Epithelial cell of prostate (primary cell): ENCODE measurements at places on chromosomes 1 and 21.

GRCh38 chr1:197677752-197678295 lies 97.5 kb downstream of the DENND1B start:
- DNase-seq = no peak

DNA sequence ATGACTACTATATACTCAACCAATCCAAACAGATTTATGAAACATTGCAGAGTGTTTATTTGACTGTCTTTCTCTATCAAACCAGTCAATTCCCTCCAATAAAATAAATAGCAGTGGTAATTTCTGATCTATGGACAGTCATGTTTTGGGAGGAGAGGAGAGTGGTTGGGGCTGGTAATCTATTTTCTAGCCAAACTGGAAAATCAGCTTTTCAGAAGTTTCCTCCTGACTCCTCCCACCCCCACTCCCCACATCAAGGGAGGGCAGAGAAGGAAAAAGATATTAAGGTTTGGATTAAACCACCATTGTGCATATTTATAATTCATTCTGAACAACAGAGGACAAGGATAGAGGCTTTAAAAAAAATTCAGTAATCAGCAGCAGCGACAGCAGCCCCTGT lies 69.4 kb upstream of the SOX13 start:
- no peak for DNase-seq

GRCh38 chr1:69455718-69456117 lies 112.0 kb upstream of the LRRC7 start:
- DNase-seq = no peak

DNA sequence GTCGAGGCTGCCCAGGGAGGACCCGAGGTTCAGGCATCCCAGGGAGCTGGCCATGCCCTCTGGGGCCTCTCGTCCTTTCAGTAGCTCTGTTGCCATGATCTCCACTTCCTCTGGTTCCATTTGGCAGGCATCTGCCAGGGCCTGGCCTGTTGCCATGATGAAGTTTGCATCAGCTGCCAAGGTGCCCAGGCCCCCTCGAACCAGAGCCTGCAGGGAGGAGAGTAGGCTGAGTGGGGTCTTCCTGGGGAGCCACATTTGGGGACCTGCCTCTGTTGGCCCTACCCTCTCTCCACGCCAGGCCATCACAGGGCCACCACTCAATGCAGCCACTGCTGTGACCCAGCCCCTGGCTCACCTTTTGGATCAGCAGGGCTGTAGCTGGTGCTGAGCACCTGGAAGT lies 16.4 kb upstream of the KIF21B start:
- DNase-seq = no peak

DNA sequence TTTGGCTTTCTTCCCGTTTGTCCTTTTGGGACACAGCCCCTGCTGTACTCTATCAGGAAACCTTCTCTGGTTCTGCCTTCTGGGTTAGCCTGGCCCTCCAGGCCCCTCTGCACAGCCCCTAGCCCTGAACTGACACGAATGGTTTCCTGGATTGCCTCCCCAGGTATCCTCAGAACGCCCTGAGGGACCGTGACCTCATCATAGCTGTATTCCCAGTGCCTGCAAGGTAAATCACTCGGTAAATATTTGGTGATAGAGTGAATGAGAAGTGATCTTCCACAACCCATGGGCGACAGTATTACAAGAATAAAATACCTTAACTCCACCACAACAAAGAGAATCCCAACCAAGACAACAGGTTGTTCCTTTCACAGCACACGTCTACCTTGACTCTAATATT lies 637.2 kb downstream of the SMYD3 start:
- no peak for DNase-seq

GRCh38 chr1:53657531-53657805 lies 81.5 kb downstream of the GLIS1 start:
- no peak for DNase-seq

DNA sequence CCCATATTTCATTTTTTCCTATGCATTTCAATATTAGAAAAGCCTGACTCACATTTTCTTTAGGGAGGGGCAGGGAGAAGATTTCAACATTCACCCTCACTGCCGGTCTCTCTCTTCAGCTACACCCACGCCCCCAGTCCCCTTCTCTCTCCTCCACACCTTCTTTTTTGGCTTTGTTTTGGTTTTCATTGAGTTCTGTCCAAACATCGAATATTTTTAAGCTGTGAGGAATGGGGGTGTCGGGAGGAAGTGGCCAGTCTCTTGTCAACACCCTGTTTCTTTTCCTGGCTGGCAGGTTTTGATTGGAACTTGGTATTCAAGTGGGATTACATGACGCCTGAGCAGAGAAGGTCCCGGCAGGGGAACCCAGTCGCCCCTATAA lies 177.3 kb downstream of the PGBD5 start:
- no peak for DNase-seq
